ENCODE measurements at places on chromosomes 5 and 9. TPM values are rescaled to one million over a fixed set of nuclear protein-coding genes. Genes with fewer than 3 reads are reported as not detected.

C5orf58 gene
- total RNA-seq, result not detected

PCDHGA2 gene
- total RNA-seq, result not detected

MARVELD2 gene
- total RNA-seq, result 0.46 TPM

PCDHB14 gene
- total RNA-seq, result not detected

SEMA5A gene
- 0.10 TPM for total RNA-seq
